HAP-1 (cell line): ENCODE measurements at places on chromosomes 3 and 15.
A peak's percentile ranks its signal among the peaks of the same experiment; 100 is the strongest.

DNA sequence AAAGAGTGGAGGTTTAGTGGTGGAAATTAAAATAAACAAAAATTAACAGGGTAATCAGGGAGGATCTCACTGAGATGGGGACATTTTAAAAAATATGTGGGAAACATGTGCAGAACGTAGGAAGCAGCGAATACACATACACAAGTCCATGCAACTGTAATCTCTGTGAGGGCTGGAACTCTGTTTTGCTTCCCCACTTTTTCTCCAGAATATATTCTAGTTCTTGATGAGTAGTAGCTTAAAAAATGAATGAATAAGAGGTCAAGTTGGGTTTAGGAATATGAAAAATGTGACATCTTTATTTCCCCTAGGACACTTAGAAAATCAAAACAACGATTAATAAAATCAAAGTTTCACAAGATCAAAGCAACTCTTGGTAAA is 312.2 kb upstream of the ZNF717 start:
- DNase-seq = no peak

- DNase-seq = no peak
These were observed 34.2 kb downstream of the SEMA5B start for GRCh38 chr3:122993124-122993978.

GRCh38 chr15:80958818-80959495 is 30.7 kb downstream of the MESD start:
- DNase-seq = no peak

DNA sequence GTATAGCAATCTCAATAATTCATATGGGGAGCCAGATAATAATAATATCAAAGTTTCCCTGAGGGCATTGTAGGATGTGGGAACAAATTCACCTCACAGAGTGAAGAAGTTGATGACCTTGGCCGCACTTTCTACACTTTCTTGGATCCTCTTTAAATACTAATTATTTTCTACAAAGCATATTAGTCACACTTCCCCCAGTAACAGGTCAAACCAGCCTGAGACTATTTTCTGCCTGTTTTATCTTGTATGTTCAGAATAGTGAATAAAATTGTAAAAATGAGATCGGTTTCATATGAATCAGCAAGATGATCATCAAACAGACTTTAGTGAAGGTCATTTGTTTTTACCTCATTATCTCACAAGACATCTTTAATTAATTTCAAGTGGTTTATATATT is 2.3 kb upstream of the OR5K3 start:
- DNase-seq = no peak

- DNase-seq = no peak
These were observed 42.7 kb downstream of the HDGFL3 start for GRCh38 chr15:83164771-83165404.

DNA sequence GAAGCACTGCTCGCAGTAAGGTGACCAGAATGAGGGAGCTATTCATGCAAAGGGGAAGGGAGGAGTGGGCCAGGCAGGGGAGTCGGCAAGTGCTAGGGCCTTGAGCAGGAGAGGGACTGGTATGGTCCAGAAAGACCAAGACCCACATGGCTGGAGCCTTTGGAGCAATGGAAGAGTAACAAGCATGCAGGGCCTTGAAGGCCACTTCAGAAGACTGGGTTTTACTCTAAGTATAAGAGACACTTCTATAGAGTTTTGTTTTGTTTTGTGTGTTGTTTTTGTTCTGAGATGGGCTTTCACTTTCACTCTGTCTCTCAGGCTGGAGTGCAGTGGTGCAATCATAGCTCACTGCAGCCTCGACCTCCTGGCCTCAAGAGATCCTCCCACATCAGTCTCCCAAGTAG is 42.0 kb downstream of the BFSP2 start:
- no peak for DNase-seq

GRCh38 chr3:185207931-185208746 is 45.7 kb downstream of the EHHADH start:
- DNase-seq = no peak

DNA sequence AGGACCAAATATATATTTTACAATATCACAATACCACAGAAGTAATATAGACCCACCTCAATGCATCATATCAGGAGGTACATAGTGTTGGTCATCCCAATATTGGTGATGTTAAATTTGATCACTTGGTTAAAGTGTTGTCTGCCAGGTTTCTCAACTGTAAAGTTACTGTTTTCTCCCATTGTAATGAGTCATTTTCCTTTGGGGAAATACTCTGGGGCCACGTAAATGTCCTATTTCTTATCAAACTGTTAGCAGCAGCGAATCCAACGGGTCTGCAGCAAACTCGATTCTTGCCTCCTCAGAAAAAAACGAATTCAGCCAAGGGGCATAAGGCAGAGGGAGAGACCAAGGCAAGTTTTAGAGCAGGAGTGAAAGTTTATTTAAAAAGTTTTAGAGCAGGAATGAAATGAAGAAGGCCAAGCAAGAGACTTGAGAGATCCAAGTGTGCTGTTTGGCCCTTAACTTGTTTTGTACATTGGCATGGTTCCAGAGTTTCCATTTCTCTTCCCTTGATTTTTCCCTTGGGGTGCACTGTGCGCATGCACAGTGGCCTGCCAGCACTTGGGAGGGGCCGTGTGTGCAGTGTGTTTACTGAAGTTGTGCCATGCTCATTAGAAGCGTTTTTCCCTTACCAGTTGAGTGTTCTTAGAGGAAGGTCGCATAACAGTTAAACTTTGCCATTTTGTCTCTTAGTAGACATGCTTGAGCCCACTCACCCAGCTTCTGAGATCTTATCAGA is 512.5 kb downstream of the AGBL1 start:
- no peak for DNase-seq

- no peak for DNase-seq
These were observed 27.5 kb upstream of the FAM81A start for GRCh38 chr15:59410391-59410896.

DNA sequence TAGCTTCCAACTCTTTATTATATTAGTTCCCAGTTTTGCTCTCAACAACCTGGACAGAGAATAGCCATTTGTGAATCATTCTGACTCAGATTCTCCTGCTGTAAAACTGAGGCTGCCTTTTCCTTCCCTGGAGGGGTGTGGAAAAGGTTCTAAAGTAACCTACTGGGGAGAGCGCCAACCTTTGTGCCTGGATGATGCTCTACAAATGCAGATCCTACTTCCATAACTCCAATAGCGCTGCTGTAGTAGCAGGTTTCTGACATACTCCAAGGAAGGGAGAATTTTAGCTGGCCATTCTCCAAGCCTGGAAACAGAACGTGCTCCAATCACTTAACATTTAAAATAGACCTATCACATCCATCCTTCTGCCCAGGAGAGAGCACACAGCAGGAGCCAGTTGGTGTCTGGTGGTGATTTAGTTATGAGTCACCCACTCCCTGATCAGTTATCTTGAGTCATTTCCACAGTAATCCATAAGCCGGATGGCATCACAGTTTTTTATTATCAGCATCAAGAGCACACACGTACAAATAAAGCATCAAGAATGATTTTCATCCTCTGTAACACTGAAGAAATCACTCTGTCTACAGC is 38.3 kb downstream of the MYH15 start:
- DNase-seq = no peak

DNA sequence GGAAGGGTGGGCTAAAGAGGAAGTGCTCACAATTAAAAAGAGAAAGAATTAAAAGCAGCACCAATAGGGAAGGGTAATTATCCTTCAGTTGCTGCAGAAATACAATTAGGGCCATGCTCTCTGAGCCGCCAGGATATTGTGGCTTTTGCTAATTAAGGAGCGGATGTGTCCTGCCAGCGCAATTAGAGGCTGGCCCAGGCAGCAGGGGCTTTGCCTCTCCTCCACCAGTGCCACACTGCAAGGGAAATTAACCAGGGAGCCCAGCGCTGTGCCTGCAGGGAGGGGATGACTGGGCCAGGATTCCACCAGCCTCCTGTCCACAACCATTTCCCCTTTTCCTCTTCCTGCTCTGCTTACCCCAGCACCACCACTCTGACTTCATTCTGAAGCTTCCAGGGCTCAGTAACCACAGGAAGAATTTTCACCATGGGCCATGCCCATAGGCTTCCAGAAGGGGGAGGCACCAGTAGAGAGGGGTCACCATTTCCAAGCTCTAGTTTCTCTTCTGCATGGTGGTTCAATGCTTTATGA is 10.4 kb upstream of the AEN start:
- peak; percentile 17 for DNase-seq

- DNase-seq = no peak
These were observed 58.8 kb upstream of the NTRK3 start for GRCh38 chr15:88315221-88315878.

DNA sequence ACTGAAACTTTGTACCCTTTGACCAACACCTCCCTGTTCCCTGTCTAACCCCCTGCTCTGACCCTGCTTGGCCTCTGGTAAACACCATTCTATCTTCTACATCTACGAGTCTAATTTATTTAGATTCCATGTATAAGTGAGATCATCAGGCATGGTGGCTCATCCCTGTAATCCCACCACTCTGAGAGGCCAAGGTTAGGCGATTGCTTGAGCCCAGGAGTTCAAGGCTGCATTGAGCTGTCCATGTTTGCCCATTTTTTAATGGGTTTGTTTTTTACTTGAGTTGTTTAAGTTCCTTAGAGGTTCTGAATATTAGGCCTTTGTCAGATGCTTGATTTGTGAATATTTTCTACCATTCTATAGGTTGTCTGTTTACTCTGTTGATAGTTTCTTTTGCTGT is 16.9 kb downstream of the FBXW12 start:
- no peak for DNase-seq

DNA sequence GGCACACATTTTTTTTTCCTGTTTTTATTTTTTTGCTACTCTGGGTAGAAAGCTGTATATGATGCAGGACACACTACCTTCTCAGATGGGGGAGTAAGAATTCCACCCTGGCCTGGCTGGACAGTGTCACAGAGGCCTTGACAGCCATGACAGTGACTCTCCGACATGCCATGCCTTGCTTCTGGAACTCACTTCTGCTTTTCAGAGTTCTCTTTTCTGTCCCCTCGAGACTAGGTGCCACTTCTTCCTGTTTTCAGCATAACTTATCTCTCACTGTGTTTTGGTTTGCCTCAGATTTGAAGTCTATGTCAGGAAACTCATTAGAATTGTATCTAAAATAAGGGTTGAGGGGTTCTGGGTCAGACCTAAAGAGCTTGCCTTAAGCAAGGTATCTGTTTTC is 69.1 kb upstream of the SEC13 start:
- no peak for DNase-seq

DNA sequence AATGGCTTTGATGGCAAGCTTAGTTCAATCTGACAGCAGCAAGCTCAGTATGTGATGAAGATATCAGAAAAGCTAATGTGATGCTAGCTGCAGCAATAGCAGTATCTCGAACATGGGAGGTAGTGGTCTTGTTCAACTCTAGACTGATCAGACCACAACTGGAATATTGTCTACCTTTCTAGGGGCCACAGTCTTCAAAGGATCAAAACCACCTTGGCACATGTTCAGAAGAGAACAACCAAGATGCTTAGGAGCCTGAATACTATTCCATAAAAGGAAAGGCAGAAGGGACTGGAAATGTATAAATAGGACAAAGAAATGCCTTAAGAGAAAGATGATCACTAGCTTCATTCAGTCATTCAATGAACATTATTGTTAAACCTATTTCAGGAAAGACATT is 2.3 kb downstream of the C3orf70 start:
- DNase-seq = no peak

DNA sequence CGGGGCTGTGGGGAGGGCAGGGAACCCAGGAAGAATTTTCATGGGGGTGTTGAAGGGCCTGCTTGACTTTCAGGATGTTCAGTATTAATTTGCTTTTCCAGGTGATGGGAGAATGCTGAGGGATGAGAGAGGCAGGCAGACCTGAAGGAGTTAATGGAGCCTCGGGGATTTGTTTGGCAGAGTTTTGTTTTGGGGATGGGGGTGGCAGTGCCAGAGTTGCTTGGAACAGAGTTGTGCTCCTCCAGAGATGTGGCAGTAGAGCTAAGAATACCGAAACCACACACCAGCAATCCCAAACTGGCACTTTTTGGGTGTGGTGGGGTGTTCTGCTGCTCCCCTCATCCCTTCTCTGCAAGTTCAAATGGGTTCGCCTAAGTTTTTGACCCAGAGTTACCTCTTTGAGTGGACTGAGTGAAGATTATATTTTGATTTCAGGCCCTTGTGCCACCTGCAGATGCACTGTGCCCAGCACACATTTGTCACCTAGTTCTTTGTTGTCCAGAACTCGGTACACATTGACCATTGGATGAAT is 1.6 kb downstream of the BOC start:
- DNase-seq = no peak

DNA sequence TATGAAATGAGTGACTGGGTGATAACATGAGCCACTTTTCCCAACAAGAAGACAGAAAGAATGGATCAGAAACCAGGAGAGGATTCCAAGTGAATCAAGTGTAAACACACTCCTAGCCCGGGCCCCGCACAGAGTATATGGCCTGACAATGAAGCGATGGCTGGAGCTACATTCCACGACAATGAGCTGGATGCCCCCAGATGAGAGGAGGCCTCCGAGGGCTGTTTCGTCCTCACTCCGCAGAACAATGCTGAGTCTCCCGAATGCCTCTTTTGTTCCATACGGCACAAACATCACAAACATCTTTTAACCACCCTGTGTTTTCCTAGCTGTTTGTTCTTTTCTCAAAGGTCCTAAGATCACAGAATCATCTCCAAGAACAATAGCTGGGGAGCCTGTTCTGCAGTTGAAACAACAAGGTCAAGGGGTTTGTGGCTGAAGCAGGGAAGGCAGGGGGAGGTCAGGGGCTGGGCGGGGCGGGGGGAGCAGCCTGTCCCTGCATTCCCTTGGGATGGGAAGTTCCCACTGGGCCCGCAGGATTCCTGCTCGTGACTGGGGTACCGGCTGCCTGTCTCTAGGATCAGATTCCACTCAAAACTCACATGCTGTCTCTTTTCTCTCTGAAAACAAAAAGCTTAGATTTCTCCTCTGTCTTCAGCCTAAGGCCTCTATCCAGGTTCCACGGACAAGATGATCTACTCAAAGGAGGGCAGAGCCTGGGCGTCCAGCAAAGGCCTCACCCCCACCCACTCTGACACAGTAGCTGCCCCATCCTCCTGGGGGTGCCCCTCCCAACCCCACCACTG is 151.3 kb downstream of the XXYLT1 start:
- peak; percentile 64 for DNase-seq

GRCh38 chr3:80993241-80993945 is 768.1 kb downstream of the GBE1 start:
- no peak for DNase-seq

- DNase-seq = peak; percentile 13
These were observed 3.4 kb upstream of the CPOX start for GRCh38 chr3:98596541-98597500.

DNA sequence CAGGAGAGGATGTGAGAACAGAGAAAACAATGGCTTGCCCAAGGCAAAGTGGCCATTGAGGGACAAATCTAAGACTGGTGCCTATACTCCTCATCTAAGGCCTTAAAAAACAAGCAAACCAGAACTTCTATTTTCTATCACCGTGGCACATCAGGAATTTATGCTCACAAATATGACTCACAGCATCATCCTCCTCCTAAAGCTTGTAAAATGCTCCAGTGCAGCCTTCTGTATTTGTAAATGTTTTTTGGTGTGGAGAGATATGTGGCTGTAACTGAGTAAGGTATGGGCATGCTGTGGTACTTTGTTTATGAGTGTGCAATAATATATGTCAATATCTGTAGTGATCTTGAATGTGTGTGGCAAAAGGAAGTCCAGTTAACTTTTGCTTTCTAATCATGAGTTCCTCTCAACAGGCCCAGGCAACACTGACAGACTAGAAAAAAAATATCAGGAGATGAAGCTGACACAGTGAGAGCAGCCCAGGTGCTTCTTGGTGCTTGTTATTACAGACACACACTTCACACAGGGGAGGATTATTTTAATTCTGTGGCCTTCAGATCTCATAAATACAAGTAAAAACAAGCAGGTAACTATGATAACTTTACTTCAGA is 60.3 kb downstream of the CTNNB1 start:
- no peak for DNase-seq
